ENCODE measurements at places on chromosomes 3 and 15.

GRCh38 chr3:30924763-30925162 lies 30.3 kb upstream of the GADL1 start:
- DNase-seq: no peak

DNA sequence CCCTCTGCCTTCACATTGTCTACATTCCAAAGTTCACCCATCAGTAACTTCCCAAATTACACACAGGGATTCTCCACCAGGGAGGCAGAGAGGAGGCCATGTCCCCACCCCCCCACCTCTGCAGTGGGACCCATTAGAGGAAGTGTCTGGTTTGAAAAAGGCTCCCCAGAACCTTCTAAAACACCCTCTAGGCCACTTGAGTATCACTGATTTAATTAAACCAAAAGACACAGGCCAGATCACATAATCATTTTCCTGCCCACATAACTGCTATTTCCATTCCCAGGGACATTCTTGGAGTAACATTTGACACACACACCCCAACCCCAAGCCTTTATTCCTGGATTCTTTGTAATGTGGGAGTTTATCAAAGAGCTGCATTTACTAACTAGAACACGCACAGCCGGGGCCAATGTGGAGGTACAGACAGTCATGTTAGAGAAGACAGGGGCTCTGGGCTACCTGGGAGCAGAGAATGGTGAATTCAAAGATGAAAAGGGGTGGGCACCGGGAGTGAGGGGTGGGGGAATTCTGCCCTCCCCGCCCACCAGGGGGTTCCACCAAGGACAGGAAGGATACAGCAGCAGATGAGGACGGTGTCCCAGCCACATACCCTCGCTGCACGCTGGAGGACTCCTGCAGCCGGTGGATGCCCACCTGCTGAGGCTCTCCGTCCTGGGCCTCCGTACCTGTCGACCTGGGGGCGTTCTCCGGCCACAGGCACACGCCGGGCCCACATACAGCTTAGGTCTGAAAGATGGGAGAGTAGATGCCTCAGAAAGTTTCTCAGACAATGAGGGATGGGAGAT lies 201.4 kb upstream of the CTNNB1 start:
- no peak for DNase-seq

- DNase-seq: no peak
Observed at GRCh38 chr3:181056136-181056732, 66.7 kb upstream of the DNAJC19 start.

GRCh38 chr15:91279486-91279885 lies 179.4 kb downstream of the SV2B start:
- no peak for DNase-seq

- DNase-seq: no peak
Observed at GRCh38 chr3:194851254-194851653, 165.6 kb downstream of the FAM43A start.

DNA sequence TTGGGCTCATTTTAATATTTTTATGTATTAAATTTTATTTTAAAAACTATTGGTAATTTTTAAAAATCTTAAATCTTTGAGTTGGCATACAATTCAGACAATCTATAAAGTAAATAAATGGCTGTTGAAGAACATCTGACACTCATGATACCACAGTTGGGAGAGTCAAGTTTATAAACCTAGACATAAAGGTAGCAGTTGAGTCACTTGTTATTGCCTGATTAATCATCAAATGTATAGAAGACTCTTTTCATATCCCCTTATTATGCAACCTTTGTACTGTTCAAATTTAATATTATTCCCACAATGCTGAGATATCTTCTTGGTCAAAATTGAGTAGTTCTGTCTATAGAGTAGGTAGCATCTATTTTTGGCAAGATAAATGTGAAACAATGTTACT lies 19.6 kb downstream of the PAQR9 start:
- DNase-seq: no peak

DNA sequence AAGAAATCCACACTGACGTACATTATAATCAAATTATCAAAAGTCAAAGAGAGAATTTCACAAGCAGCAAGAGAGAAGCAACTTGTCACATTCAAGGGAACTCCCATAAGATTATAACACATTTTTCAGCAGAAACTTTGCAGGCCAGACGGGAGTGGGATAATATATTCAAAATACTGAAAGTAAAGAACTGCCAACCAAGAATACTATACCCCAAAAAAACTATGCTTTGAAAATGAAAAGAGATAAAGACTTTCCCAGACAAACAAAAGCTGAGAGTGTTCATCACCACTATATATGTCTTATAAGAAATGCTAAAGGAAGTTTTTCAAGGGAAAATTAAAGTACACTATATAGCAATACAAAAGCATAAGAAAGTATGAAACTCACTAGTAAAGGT lies 91.5 kb upstream of the PPP2R3A start:
- no peak for DNase-seq

GRCh38 chr3:78077178-78077577 lies 1037.3 kb downstream of the ROBO2 start:
- no peak for DNase-seq

DNA sequence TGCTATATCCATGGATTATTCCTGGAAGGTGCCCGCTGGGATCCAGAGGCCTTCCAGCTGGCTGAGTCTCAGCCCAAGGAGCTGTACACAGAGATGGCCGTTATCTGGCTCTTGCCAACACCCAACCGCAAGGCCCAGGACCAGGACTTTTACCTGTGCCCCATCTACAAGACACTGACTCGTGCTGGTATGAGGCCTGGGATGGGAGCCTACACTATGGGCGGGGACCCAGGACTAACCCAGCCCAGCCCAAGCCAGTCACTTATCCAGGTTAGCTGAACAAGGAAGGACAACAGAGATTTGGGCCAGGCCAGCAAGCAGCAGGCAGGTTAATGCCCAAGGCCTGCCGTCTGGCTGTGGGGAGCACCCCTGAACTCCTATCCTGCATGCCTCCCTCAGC lies 45.3 kb downstream of the SEMA3G start:
- no peak for DNase-seq

- no peak for DNase-seq
Observed at GRCh38 chr3:141278196-141279076, 46.8 kb downstream of the PXYLP1 start.

DNA sequence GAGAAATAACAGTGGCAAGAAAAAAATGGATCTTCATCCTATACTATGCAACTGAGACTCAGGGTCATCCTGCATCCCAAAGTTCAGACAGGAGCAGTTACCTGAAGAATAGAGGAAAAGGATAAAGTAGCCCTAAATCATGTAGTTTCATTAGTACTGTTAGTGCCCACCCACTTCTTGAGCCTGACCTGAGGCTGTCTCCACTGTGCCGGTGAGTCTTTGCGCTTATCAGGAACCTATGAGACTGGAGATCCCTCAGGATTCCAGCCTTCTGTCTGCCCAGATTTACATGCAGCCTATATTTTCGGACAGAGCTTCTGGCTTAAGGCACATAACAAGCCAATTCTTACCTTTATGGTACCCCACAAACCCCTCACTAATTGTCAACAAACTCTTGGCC lies 791.6 kb downstream of the ROBO1 start:
- DNase-seq: no peak

DNA sequence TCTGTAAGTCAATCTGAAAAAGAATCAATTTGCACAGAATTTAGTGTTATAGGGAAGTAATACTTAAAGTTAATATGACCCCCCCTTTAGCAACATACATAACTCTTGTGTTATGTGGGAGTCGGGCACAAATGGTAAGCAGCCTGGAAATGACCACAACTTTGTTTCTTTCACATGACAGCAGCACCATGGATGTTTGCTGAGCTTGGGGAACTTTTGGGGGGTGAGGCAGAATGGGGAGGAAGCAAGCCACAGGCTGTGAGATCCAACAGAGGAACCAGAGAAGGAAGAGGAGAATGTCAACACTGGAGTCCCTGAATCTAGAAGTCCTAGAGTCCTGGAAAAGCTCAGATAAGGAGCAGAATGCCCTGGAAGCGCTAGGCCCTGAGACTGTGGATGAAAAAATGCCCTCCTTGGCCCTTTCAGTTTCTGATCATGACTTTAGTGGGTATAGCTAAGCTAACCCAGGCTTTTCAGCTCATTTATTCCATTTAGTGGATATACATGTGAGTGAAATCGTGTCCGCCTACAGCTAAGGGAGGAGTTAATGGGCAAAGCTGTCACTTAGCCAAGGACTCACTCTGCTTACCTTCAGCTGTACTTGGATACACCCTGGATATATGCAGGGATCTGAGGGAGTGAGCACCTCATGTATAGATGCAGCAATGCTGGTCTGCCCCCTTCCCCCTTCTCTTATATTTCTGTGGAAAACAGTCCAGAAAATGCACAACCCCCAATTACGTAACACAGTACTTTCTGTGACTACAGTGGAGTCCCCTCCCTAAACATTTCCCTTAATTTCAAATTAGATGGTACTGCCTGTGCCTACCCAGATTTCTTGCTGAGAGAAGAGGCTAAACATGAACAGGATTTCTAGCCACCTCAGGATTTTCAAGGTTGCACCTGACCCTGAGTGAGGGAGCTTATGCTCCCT lies 39.1 kb downstream of the CFAP91 start:
- DNase-seq: no peak

GRCh38 chr15:78055919-78056713 lies 21.4 kb downstream of the TBC1D2B start:
- DNase-seq: peak; percentile 39

DNA sequence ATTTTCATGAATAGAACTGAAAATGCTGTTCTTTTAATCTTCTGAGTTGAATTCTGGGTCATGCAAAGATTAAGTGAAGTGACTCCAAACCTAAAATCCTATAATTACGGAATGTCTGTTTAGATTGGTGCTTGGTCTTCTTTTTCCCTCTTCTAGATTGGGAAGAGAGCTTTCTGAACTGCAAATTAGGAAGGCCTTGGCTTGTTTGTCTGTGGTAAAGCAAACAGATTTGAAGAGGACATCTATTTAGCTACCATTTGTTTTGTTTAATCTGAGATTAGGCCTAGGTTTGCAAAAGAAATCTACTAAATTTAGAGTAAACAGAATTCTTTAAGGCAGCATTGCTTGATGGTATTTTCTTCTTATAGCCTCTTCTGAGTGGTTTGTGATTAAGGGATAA lies 23.5 kb downstream of the PAQR9 start:
- DNase-seq: no peak

DNA sequence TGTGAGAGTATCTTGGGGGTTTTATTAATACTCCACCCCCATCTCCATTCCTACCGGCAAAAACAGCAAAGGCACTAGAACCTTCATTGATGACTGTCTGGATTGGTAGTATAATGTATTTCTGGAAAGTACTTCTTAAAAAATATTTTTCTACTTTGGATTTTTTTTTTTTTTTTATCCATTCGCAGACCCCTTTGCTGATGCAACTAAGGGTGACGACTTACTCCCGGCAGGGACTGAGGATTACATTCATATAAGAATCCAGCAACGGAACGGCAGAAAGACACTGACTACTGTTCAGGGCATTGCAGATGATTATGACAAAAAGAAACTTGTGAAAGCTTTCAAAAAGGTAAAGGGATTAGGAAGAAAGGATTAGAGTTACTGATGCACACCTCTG lies 1.2 kb downstream of the EIF1B start:
- no peak for DNase-seq

GRCh38 chr3:16848007-16848406 lies 36.7 kb upstream of the PLCL2 start:
- no peak for DNase-seq

DNA sequence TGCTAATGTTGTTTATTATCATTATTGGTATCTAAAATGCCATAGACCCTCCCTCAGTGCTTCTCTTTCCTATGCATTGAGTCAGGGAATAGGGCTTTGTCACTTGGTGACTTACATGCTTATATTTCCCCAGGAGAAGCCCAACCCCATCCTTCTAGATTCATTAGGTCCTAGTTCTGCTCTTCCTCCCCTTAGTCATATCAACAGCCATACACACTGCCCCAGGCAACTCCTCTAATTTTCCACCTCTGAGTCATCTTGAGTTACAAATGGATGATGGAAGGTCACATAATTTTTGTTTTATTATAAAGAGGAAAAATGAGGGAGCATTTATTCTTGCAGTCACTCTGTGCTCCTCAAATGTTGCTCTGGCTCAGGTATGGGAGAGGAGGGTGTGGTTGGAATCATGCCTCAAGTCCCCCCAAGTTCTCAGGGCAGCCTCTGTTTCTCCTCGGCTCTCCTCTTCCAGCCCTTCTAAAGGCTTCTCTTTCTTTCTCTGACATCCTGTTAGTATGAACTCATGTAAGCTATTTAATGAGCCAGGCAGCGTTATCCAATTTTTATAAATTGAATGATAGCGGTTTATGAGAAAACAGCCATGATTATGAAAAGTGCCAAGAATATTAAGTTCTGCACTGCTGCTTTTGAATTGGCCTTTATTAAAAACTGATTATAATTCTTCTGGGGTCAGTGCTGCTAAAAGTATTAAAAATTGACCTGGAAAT lies 45.6 kb upstream of the FSTL1 start:
- DNase-seq: no peak

DNA sequence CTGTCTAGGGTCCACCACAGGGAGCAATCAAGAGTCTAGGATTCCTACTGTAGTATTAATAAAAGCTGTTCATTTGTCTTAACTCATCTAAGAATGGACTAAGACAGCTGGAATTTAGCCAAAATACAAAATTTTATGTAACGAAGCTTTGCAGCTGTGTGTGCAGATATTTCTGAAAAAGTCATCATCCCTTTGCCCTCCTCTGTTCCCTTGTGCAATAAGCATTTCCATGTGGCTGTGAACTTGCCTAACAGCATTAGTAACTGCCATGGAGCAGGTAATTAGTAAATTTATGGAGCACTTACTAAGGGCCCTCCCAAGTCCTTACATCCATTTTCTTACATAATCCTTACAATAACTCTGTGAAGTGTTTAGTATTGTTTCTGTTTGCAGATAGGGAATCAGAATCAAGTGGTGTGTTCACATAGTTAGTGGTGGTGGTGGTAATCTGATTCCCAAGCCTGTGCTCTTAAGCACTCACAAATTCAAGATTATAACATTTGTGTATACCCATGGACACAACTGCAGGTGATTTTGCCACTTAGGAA lies 114.5 kb downstream of the RARB start:
- DNase-seq: no peak

DNA sequence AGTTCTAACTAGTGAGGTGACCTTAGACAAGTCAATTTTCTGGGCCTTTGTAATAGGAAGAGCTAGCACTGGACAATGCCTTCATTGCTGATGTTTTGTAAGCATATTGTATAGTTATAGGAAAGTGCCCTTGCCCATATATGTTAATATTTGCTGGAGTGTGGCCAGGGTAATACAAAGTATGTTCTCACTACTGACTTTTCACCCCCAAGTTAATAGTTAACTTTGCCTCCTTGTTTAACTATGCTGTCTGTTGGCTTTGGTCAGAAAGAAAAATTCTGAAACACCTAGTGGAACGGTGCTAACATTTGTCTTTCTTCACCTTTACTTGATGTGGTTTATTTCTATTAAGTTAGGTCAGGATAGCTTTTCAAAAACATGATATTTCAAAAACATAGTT lies 287.4 kb upstream of the CTNNB1 start:
- no peak for DNase-seq

DNA sequence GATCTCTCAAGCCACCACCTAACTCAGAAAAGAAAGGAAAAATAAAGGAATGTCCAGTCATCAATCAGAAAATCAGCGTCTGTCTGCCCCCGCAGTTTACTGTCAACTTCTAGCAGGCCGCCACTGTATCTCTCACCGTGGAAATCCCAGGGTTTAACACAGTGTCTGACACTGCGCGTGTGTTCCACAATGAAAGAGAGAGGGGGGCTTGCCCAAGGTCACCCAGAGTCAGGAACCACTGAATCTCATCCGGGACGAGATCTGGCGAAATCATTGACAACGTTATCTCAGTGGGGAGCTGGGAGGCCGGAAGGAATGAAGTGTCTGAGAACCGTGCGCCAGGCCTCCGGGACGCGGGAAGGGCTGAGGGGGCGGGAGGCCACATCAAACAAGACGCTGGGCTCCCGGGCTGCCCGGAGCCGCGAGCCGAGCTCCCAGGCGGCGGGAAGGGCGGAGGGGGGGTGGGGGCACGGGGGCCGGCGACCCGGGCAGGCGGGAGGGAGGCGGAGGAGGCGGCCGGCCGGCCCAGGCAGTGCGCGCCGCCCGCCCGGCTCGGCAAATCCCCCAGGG lies 2.2 kb upstream of the HES1 start:
- DNase-seq: peak; percentile 82

Measured in left cardiac atrium (tissue), 4 donors.